ENCODE measurements at places on chromosomes 16 and 17.

GRCh38 chr16:56688762-56689161 is 6.5 kb downstream of the MT1X start:
- no peak for DNase-seq

DNA sequence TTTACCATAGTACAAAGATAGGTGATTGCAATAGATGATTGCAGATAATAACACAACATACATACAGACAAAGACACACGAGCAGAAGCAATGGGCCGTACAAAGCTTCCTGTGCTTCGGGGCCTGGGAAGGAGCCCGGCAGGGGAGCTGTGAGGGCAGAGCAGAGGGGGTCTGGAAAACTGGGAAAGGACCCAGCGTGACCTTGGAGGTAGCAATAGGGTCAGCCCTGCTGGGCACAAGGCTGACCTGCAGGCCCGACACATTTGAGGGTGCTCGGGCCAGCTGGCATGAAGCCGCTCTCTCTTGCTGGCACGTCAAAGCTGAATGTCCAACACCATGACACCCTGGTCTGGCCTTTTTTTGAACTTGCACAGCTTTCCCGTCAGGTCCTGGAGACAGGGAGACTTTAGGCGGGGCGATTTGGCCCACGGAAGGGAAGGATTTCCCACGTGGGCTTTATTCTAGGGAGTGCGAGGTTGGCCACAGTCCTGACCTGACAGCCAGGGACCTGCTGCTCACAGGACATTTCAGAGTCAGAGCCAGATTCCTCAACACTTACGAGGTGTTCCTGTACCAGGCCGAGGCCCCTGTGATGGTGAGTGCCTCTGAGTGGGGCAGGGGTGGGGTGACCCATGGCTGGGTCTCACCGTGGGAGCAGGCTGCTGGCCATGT is 83.2 kb downstream of the NTN1 start:
- DNase-seq: no peak

DNA sequence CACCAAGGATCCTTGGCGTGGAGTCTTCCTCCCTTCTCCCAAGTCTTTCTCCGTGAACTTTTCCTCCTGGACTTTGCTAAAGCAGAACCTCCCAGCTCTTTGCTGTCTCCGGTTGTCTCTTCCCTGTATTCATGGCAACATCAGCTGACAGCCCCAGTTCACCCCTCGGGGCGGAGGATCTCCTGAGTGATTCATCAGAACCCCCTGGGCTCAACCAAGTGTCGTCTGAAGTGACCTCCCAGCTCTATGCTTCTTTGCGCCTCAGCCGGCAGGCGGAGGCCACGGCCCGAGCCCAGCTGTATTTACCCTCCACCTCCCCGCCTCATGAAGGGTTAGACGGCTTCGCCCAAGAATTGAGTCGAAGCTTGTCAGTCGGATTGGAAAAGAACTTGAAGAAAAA is 943 bp downstream of the CNTROB start:
- no peak for DNase-seq

GRCh38 chr16:22751685-22752084 is 62.3 kb upstream of the HS3ST2 start:
- no peak for DNase-seq

GRCh38 chr16:85373741-85374570 is 239.2 kb upstream of the GSE1 start:
- no peak for DNase-seq

DNA sequence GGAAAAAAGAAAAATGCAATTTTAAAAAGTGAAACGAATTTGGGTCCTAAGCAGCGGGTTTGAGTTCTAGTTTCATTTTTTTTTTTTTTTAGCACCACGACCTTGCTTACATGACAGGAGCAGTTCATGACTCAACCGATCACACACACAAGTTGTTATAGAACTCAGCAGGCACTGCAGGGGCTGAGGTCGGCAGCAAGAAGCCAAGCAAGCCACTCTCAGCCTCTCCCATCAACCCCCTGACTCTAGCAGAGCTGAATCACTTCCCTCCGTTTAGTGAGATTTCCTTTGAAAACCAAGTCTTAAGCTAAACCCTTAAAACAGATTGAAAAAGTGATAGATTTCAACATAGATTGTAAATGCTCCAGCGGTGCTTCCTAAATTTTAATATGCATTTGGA is 520.8 kb downstream of the HAPSTR1 start:
- no peak for DNase-seq

DNA sequence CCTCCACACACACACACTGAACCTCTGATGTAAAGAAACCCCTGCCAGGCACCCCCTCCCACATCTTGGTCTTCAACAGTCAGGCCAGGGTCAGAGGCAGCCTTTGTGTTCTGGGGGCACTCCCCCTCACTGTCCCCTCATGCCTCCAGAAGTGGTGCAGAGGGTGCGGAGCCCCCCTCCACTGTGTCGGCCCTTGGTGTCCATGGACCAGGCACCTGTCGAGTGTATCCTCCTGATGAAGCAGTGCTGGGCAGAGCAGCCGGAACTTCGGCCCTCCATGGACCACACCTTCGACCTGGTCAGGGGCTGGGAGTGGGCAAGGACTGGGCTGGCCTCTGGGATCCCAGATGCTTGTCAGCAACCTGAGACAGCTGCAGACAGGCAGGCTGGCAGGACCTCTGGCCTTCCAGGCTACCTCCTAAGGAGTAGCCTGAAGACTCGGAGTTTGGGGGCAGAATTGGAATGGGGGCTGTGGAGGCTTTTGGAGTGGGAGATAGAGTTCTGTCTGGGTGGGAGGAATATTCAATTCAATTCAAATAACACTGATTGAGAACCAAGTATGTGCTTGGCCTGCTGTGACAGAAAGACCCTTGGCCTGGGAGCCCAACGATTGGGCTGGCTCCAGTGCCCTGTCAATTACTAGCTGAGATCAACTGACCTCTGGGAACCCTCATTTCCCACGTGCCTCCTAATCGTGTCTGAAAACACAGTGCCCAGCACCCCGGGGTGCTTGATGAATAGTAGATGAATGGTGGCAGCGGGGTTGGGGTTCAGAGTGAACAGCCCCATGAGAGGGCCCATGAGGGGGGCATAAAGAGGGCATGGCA is 11.5 kb downstream of the GUCY2D start:
- DNase-seq: no peak

GRCh38 chr17:47649972-47650524 is 329 bp downstream of the KPNB1 start:
- no peak for DNase-seq

- no peak for DNase-seq
Observed at GRCh38 chr17:9968881-9969280, 63.8 kb upstream of the RCVRN start.
